D721Med (cell line): ENCODE measurements at places on chromosomes 11 and 22.

- DNase-seq, result no peak
Measured at GRCh38 chr22:45263463-45264269, 21.1 kb upstream of the UPK3A start.

DNA sequence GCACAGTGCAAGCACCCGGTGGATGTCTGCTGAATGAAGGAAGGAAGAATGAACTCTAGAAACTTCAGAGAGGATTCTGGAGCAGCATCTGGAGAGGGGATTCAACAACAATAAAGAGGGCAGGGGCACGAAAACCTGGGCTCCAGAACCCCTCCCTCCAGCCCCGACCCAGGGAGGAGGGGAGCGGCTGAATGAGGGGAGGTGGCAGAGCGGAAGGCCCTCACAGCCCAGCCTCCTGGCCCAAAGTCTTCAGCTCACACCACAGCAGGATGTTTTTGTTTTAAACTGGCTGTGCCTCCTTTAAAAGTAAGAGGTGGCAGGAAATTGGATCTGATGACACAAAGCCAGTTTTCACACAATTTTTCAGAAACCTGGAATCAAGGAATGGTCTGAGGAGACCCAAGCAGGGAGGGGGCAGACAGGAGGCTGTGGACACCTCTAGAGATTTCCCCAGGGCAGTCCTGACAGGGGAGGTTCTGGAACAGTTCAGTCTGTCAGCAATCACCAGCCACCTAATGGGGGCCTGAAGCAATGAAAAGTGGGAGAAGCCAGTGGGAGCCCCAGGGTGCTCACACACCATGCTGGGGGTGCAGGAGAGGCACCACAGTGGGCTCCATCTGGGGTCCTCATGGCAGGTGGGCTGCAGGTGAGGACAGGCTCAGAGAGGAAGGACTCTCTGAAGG is 44.4 kb upstream of the TCF20 start:
- no peak for DNase-seq

DNA sequence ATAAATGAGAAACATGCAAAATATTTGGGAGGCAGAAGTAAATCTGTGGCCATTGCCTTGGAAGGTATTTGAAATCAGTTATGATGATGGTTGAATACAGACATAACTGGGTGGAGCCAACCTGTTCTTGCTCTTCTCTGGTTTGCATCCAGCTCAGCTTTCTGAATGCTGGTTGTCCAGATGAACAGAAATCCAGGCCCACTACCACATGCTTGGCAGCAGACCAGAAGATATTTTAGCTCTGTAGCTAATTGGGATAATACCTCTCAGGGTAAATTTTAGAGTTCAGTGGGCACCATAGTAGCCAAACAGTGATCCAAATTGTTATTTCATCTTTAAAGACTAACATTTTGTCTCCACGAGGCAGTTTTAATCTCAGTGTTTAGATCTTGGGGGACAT is 308.3 kb downstream of the RAB38 start:
- no peak for DNase-seq

- DNase-seq, result no peak
Measured at GRCh38 chr22:43772831-43773230, 39.3 kb downstream of the EFCAB6 start.

DNA sequence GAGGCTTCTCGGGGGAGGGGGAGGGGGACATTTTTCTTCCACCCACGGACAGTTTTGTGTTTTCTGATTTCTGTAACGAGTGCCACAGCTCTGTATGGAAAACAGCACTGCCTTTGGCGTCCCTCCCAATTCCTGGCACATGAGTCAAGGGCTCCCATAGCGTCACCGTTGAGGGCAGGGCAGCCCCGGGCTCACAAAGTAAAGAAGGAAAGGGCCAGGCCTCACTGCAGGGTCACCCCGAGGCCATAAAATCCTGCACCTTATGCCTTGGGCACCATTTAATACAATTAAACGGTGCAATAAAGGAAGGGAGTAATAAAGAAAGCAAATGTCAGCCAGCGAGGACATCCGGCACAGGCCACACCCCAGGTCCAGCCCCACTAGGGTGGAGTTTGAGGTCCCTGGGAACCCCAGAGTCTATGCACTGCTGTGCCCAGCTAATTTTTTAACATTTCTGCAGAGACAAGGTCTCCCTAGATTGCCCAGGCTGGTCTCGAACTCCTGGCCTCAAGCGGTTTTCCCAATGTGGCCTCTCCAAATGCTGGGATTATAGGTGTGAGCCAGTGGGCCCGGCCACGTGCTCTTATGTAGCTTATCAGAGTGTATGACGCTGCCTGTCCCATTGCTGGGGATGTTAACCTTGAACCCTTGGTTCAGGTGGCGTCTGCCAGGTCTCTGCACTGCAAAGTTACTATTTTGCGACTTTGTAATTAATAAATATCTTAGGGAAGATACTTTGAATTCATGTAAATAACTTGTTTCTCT is 13.6 kb upstream of the MUC2 start:
- DNase-seq, result no peak

GRCh38 chr11:119316016-119316728 is 758 bp downstream of the MCAM start:
- no peak for DNase-seq

- no peak for DNase-seq
Measured at GRCh38 chr11:45213717-45214116, 67.3 kb downstream of the PRDM11 start.

DNA sequence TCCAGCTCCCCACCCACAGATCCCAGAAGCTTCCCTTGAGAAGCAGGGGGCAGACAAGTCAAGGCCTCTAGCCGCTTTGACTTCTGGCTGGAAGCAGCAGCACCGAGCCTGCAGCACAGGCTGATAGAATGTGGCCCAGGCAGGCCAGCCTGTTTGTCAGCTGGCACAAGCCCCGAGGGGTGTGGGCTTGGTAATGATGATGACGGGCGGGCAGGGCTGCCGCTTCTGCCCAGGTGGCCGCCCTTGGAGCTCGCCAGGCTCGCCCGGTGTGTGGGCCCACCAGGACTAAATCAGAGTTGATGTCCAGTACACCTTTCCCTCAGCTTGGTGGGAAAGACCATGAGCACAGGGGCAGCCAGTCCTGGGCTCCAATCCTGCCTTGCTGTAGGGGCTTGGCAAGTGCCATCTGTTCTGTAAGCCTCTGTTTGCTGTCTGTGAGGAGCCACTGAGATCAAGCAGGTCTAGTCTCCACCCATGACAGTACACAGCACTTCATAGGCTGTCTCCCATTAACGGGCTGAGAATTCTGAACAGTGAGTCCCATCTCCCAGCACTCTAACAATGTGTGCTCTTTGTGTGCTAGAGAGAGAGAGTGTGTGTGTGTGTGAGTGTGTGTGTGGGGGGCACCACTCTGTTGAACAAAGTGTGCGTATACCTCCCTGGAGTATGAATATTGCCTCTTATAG is 26.8 kb downstream of the MICAL2 start:
- peak; percentile 72 for DNase-seq

DNA sequence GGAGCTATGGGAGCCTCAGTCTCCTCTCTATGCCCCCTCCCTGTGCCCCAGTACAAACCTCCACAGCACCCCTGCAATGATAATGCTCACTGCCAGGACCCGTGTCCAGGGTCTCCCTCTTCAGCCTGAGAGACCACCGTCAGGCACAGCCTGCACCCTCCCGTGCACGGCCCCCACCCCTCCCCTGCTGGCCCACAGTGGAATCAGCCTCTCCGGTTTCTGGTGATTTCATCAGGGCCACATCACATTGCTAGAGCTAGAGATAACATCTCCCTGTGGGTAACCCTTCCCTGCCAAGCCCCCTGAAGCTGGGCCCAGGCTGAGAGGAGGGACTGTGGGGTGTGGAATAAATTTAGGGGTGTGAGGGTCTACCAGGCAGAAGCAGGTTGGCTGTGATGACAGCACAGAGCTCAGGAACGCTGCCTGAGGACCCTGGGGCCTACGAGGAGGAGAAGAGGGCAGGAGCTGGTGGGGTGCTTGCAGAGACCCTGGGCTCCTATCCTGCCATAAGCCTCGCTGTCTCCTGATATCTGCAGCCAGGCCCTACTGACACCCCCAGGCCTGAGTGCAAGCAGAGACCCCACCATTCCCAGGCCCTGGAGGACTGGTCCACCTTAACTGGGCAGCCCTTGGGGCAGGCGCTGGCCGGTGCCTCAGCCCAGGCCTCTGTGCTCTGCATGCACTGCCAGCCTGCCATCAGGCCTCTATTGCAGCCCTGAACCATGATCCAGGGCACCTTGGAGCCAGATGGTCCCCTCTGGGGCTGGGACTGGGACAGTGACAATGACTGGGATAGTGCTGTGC is at the start of gene KLHDC7B:
KLHDC7B (plus strand) TSS at position 378 of the 804 bp plus-strand sequence; CDS start at position 723, 345 bp downstream.
- DNase-seq, result no peak

- no peak for DNase-seq
Measured at GRCh38 chr11:1829039-1829820, 5.6 kb upstream of the SYT8 start.
